ENCODE measurements at places on chromosomes 7 and 10. TPM values are rescaled to one million over a fixed set of nuclear protein-coding genes. Genes with fewer than 3 reads are reported as not detected.

SPDYE5 gene
- polyA plus RNA-seq, result 5.5 TPM

GPR37 gene
- 41.0 TPM for polyA plus RNA-seq

SUFU gene
- 16.4 TPM for polyA plus RNA-seq

OPTN gene
- polyA plus RNA-seq, result 38.0 TPM

- DNase-seq, result no peak
Observed at GRCh38 chr10:34049469-34049868, 715.0 kb upstream of the NRP1 start.

DNA sequence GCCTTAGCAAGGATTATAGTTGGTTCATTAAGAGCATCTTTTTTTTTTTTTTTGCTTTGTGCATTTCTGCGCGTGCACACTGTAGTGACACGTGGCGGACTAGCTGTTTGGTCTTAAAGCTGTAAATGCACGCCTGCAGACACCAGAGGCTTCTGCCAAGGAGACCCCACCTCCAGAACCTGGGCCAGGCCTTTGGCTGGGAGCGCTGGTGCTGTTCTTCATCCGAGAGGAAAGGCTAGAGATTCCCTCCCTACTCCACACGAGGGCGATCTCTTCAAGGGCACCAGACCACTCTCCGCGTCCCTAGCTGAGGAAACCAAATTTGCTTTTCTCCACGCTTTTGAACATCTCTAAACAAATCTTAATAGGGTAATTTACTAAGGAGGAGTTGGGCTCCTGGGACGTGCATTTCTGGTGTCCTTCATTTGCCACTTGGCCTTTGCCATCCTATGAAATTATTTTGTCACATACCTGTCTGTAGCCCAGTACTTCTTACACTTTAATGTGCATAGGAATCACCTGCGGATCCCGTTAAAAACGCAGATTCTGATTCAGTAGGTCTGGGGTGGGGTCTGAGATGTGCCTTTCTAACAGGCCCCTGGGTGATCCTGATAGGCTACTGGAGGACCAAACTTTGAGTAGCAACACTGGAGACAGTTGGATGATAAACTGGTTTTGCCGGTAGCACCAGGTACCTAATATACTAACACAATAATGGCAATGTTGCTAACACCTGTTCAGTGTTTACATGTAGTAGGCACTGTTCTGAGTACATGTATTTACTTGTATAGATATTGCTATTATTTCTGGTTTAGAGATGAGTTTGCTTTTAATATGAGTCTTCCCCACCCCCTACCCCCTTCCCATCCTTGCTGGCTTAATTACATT, 1.3 kb upstream of the SLC26A5 start:
- peak; percentile 5 for DNase-seq

GRCh38 chr7:139043823-139044812, 8.3 kb upstream of the ZC3HAV1L start:
- DNase-seq, result no peak

- peak; percentile 39 for DNase-seq
Observed at GRCh38 chr7:15175152-15175551, 272.6 kb upstream of the DGKB start.

GRCh38 chr10:72502581-72502980, 123.3 kb downstream of the MICU1 start:
- no peak for DNase-seq

DNA sequence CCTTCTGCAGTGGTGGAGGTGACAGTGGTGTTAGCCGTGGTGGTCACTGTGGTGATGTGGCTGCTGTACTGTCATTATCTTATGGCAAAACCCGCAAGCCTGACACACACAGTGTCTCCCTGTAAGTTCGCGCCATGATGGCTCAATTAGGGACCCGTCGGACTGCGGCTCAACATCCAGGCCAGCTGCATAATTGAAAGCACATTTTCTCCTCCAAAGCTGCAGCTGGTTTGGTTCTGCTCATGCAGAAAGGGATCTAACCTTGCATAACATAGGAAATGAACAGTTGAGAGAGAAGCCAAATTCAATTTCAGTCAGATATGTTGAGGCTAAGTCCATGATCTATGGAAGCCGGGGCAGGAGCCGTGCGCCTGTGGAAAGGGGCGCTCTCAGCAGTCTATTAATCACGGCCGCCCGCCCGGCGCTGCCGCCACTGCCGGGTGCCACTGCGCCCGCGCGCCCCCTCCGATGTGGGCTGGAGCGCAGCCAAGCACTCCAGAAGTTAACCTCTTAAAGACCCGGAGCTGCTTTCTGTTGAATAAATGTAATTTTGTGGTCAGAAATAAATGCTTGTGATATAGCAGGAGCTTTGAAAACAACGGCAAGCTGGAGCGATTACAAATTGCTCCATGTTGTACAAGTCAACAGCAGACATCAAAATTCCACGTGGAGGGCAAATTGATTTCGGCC, 227.7 kb downstream of the CUX1 start:
- DNase-seq, result peak; percentile 77

- DNase-seq, result no peak
Observed at GRCh38 chr7:130303551-130303950, 10.6 kb downstream of the CPA4 start.

GRCh38 chr7:44226396-44226753, 25.6 kb downstream of the YKT6 start:
- DNase-seq, result no peak

- DNase-seq, result no peak
Observed at GRCh38 chr7:110454713-110455112, 636.2 kb upstream of the LRRN3 start.

DNA sequence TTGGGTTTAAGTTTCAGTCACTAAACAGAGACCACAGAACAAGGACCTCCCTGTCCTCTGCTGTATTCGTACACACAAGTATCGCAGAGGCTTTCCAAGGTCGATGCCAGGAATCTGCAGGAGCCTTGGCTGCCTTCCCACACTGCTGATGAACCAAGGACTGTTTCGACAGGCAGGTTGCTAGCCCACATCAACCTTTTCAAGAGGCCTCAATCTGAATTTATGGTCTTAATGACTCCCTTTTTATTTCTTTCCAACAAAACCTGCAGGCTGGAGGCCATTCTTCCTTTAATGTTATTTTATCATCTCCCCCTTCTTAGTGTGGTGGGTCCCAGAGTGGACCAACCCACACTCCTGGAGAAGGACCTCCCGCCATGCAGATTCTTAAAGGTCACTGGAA, 45.6 kb downstream of the JCAD start:
- peak; percentile 54 for DNase-seq

- no peak for DNase-seq
Observed at GRCh38 chr7:105618016-105618296, 36.7 kb upstream of the EFCAB10 start.

DNA sequence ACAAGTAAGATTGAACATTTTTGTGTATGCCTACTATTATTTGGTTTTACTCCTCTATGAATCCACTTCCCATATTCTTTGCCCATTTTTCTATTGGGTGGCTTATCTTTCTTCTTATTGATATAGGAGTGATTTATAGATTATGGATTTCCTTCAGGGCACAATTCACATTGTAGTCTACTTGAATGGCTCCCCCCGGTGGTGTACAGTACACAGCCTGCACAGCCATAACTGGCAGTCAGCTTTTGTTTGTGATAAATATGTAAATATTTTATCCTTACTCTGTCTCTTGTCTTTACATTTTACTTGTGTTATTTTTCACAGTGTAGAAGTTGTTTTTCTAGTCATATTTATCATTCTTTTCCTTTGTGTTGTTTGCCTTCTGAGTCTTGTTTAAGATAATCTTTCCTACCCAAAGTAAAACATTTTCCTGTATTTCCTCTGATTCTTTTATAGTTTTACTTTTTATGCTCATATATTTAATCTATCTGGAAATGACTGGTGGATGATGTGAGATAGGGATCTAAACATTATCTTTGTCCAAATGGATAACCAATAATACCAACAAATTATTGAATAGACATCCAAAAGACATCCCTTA, 23.9 kb upstream of the CALD1 start:
- no peak for DNase-seq

DNA sequence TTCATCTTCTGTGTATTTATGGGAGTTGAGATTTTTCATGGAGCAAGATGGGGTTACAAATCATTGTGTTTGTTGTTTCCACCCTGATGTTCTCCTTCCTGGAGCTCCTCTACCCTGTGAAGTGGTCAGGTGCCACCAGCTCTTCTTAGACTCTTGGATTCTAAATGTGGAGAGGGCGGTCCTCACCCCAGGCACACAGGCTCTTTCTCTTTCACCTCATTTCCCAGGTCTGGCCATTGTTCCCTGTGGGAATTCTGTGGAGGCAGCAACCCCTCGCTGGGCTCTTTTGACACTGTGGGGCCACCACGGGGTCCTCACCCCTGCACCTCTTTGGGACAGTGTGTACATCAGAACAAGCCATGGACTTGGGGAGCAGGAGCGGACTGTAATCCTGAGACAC, 95.9 kb downstream of the TRRAP start:
- DNase-seq, result no peak

GRCh38 chr10:27857616-27858015, 112.0 kb upstream of the MKX start:
- DNase-seq, result no peak

DNA sequence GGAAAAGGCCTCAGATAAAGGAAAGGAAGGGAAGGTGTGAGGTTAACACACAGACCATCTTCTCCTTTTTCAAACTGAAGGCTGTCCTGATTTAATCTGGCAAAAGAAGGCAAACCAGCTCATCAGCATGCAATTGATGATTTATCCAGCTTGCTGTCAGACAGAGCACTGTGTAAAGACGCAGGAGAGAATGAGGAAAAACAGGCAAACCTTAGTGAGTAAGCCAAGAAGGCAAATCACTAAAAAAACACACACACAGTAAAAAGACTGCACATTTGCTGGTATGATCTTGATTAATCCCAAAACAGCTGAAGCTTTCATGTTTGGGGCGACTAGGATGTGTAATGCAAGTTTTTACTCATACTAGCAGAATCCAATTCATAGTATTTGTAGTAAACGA, 65.8 kb upstream of the SKAP2 start:
- peak; percentile 23 for DNase-seq

GRCh38 chr10:128927497-128928161, 539.4 kb upstream of the MGMT start:
- DNase-seq, result peak; percentile 91

DNA sequence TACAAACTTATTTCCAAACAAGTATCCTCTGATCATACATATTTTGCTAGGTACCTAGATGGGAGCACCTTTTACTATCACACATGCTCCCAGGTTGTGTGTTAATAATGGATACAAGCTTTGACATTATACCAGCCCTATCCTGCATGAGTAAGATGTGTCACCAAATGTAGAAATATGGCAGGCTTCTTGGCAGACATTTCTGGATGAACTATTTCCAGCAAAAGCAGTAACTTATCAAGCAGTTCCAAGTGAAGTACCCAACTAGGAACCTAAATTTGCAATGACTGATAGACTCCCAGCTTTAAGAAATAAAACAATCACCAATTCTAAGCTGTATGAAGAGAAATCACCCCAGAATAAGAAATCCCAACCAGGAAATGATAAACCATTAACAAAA, 103.7 kb upstream of the TMEM72 start:
- no peak for DNase-seq

GRCh38 chr7:15015545-15016314, 113.2 kb upstream of the DGKB start:
- DNase-seq, result peak; percentile 74

DNA sequence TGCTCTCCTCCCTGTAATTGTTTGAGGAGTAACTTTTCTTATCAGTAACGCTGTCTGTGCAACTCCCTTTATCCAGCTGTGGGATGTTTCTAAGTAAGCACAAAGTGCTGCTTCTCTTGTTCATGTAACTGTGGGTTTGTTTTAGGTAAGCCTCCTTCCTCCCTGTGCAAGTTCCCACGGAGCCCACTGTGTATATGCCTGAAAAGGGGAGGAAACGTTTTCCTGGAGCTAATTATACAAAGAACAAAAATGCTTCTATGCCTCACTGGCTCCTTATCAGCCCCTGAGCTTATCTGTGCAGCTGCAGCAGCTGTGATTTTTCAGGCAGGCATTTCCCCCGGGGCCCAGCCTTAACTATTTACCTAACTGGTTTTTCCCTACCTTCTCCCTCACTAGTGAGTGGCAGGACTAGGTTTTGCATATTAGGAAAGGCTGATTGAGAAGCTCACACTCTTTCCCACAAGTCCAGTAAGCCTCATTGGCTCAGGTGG, 593.4 kb upstream of the GHITM start:
- no peak for DNase-seq

DNA sequence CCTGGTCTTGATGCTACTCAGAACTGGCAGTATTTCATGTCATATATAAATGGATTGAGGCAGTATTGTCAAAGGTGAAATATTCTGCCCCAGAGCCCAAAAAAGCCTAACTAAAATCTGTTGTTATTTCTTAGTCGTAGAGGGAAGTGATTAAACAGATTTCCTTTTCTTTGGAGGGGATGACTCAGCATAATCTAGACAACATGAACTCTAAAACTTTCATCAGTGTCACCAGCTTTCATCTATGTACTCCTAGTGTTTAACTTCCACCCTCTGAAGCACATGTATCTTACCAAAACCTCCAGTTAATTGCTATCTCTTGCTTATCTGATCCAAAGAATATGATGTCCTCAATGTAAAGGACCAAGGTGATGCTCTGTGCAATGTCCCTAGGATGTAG, 97.1 kb upstream of the ARID5B start:
- no peak for DNase-seq

- DNase-seq, result peak; percentile 70
Observed at GRCh38 chr10:63265222-63265617, 132.1 kb downstream of the NRBF2 start.

DNA sequence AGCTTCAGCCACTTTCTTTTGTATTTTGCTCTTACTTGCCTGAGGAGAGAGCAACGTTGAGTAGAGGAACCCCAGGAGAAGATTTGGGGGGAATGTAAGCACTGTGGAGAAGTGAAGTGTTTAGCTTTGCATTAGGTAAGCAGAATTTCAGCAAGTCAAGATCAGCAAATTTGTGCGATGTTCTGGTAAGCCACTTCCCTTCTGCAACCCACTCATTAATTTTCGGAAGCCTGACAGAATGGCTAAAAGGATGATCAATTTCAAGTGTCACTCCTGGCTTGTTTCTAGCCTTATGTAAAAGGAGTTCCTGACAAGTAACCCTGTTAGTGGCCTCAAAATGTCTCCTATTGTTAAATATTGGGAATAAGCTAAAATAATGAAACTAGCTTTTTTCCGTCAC, 48.5 kb upstream of the NXPH1 start:
- no peak for DNase-seq

DNA sequence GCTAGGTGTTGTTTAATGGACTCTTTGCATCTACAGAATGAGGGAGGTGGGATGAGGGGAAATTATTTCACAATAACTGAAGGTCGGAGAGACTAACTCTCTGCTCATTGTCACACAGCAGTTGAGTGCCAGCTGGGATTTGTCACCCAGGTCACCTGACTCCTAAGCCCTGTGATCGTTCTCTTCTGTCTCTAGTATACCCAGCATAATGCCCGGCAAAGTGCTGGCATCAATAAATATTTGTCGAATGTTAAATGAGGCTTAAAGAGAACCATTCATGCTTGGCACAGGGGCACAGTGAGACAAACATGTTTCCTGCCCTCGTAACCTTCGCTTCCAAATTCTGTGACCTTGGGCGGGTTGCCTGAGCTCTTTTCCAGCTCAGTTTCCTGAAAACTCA, 70.8 kb downstream of the TCF7L2 start:
- DNase-seq, result no peak

All from hindlimb muscle (tissue), 1 donor.